ENCODE measurements at places on chromosomes 16 and 17.

GRCh38 chr17:19334331-19334730 is 28.2 kb downstream of the B9D1 start:
- no peak for DNase-seq

DNA sequence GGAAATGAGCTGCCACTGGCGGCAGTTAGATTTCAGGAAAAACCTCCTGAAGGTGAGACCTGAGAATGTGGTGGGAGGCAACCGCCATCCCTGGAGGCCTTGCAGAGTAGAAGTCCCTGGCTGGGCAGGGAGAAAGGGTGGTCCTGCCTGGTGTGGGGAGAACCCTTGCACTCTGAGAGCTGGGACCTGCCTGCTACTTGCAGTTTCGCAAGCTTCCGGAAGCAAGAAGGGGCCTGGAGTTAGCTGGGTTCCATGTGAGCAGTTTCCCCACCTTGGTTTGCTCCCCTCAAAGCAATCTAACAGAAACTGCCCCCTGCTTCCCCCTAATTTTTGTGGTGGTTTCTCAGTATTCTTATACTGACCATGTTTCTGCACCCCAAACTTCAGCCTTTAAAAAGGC is 6.5 kb downstream of the ZNF629 start:
- DNase-seq, result no peak

- no peak for DNase-seq
Observed at GRCh38 chr17:36899250-36900159, 37.8 kb upstream of the LHX1 start.

- no peak for DNase-seq
Observed at GRCh38 chr16:90000733-90001427, 18.4 kb downstream of the DBNDD1 start.

GRCh38 chr16:47713225-47713595 is 252.1 kb downstream of the PHKB start:
- DNase-seq, result no peak

DNA sequence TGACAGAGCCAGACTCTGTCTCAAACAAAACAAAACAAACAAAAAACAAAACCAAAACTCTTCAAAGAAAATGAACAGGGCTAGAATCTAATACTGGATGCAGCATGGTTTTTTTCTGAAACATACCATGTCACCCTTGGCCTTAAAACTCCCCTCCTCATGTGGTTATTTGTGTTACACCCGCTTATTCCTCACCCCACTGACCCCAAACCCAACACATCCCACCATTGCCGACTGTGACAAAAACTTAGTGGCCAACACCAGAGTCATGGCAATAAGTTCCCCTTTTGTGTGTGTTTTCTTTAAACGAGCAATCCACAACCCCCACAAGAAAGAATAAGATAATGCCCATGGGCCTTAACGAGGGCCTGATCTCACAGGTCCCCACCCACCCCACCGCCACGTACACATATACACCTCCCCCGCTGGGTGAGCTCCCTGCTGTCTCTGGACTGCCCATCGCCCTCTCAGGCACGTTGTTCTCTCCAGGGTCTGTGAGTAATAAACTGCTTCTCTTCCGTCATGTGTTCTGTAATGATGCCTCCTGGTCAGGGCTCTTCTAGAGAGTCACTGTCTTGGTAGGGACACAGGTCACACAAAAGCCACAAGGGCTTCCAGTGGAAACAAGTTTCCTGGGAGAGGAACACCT is 16.8 kb upstream of the ENGASE start:
- no peak for DNase-seq

DNA sequence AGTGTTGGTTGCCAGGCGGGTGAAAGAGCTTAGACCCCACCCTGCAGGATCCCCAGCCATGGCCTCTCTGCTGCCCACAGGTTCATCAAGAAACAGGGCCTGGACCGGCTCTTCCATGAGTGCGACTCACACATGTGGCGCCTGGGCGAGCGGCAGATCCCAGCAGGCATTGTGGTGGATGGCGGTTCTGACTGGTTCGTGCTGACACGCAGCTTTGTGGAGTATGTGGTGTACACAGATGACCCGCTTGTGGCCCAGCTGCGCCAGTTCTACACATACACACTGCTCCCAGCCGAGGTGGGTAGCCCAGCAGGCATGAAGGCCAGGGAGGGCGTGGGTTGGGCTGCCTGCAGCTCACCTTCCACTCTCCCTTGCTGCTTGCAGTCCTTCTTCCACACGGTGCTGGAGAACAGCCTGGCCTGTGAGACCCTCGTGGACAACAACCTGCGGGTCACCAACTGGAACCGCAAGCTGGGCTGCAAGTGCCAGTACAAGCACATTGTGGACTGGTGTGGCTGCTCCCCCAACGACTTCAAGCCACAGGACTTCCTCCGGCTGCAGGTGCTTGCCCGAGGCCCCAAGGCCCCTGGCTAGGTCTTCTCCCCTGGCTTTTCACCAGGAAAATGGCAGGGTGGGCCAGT is 9.9 kb downstream of the XYLT2 start:
- DNase-seq, result no peak

DNA sequence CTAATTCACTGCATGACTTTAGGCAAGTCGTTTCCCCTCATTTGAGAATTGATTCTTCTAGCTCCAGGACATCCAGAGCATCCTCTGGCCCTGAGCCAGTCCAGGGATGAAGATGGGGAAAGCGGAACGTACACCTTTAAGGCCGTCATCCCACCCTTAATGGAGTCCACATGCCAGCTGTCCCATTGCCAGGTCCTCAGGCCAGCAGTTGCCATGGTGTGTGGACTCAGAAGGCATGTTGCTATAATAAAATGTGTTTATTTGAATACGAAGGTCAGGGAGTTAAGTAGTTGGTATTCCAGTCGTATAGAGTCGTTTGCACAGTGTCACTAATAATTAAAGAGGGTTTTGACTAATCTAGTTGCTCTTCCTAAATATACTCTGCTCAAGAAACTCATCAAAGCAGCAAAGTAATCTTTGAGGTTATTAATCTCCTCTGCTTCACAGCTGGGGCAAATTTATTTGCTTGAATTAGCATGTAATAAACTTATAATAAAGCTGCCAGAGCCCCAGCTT is 30.4 kb downstream of the CCDC182 start:
- no peak for DNase-seq

DNA sequence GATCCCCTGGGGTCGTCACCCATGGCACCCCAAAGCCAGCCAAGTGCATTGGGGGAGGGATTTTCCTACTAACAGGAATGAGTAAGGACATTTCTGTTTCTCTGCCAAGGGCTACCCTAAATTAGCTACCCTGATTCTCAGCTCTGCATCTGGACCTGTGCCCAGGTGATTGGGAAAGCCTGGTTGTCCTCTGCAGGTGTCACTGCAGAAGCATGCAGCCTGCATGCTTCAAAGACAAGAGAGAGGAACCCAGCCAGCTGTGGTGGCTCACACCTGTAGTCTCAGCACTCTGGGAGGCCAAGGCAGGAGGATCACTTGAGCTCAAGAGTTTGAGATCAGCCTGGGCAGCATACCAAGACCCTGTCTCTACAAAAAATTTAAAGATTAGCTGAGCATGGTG is 19.6 kb downstream of the BEAN1 start:
- DNase-seq, result no peak

DNA sequence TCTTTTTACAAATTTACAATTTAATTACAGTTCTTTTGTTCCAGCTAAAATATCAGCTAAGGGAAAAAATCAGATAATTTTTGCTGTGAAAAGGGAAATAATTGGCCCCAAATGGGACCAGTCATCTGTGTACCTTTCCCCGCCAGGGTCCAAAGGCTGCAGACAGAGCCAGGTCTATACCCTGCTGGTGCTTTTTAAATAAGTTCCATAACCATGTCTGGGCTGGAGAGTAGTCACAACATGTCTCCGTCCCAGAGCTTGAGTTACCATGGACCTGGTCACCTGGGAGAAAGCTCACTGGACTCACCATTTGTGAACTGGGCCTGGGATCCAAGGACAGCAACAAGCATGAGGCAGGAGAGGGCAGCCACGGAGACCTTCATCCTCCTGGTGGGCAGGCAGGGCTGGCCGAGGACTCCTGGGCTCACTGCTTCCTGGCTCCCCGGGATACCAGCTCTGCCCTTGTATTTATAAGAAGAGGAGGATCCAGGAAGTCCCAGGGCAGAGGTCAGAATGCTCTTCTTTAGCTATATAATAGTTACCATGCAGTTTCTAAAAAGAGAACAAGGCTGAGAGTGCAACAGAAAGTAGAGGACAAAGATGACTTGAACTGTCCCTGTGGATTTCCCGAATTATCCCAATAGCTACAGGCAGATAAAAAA is at the start of gene CCL15:
CCL15 (minus strand) TSS at position 444 of the 662 bp plus-strand sequence; CDS start at position 383, 61 bp downstream.
- DNase-seq, result no peak

DNA sequence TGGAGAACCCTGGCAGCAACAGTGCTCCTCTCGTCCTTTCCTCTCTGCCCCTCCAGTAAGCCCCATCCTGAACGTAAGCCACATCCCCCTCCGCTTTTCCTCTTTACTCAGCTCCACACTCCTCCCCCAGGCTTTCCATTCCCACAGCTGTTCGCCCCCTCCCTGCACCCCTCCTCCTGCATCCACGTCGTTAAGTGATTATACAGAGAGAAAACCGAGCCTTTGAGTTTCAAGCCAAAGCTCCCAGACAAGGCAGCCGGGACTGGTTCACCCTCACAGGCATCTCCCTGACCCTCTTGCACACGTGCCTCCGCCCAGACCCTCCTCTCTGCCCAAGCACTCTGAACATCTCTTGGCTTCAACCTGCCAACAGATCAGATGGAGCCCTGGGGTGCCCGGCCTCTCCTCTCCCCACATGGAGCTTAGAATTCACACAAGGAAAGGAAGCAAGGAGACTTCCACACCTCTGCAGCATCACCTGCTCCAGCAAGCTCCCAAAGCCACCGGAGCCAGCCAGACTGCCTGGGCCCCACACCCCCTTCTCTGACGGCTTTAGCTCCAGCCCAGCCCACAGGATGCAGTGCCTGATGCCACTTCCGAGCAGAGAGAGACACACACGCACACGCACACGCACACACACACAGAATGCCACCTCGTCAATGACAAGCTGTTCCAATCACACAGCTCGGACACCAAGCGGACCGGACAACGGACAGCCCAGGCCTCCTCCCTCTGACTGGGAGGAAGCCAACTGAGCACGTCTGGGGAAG is 99.9 kb upstream of the CCL2 start:
- DNase-seq, result no peak

GRCh38 chr17:41615454-41615853 is 2.9 kb upstream of the KRT16 start:
- no peak for DNase-seq

DNA sequence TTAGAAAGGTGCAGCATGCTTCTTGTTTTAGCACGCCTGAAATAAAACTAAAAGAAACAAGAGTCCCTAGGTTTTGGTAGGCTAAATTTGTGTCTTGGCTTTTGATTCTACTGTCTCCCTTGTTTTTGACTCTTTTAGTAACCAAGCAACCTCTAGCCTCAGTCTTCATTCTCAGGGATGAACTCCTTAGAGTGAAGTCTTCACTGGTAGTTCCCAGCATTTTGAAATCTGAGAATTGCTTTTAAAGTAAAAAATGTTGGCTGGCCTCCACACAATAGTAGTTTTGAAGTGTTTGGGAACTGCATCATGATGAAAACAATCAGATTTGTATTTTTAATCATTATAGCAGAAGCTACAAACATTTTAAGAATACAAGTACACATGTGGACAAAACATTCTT is 6.1 kb upstream of the CDR2 start:
- no peak for DNase-seq

DNA sequence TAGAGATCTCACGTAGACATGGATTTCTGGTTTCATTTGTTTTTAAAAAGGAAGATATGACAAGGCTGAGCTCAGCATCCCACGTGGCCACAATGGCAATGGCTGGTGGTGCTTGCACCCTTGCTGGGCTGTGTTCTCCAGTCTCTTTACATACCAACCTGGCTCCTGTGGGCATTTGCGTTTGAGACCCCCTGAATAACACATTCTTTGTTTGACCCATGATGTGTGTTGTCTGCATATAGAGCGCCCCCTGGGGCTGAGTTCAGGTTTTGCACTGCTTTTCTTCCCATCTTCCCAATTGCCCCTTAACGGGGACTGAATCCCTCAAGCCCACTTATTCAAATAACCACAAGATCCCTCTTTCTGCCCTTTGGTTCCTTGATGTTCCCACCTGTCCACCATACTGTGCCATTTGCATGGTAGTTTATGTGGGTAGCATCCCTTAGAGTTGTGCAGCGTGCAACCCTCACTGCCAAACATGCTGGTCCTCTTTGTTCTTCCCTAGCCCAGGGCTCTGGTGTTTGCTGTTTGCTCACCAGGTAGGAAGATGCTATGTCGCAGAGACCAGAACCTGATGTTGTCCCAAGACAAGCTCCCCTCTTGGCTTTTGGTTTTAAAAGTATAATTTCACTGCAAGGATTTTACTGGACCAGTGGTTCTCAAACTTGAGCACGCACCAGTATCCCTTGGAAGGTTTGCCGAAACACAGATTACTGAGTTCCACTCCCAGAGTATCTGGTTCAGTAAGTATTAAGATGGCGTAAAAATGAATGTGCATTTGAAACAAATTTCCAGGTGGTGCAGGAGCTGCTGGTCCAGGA is 38.5 kb upstream of the NKD1 start:
- DNase-seq, result no peak

DNA sequence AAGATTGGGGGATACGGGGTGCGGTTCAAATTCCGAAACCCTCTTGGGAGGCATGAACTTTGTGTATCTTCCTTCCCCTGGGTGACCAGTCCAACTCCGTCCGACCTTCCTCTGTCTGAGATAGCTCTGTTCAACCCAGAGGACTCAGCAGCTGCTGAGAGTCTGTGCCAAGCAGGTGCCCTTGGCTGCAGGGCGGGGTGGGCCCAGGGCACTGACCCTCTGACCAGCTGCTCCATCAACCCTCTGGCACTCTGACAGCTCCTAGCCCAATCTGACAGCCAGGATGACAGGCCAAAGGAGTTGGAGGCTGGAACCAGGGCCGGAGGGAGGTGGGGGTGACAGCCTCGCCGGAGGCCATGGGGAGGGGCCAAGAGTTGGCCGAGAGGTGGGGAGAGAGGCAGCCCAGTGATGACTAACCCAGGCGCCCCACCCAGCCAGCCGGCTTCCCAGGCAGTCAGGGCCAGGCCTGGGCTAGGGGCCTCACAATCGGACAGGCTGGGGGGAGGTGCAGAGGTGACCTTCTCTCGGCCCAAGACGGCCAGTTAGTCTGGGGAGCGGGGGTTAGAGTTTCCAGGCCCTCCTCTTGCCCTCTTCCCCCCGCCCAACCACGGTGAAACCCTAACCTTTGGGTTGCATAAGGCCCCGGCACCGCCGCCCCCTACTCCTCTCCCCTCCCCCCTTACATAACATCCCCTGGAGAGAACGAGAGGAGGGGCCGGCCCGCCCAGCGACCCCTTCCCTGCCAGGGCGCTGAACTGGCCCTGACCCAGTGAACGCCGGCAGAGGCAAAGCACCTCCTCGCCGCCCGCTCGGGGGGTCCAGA is 5.0 kb upstream of the TLCD2 start:
- no peak for DNase-seq

- DNase-seq, result no peak
Observed at GRCh38 chr17:48385319-48385718, 44.7 kb downstream of the SKAP1 start.
